ENCODE measurements at places on chromosomes 6 and 20.
A peak's percentile ranks its signal among the peaks of the same experiment; 100 is the strongest.

DNA sequence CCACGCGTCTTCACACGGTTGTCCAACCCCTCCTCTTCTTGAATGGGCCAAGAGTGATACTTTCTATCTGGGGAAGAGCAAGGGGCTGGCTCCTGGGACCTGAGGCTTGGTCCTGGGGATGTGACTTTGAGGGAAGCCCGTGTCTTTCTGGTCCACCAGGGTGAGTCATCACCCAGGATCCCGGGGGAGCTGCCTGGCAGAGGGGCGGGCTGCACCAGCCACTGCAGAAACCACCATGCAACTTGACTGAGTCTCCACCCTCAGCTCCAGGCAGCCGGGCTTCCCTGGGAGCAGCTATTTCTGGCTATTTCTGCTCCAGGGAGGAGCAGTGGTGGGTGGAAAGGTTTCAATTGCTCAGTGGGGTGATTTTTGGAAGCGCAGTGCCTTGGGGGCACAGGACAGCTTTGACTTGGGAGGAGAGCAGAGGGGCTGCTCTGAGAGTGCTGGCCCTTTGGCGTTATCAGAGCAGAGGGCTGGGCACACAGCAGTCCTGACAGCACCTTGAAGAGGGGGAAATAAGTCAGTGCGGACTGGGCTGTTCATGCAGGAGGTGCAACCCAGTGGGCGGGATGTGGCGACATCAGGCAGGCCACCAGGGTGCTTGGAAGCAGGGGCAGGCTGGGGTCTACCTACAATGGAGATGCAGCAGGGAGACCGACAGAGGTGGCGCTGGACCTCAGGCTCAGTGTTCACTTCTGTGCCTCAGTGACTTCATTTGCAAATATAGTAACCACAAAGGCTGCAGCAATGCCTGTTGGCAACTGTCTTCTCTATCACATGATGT lies 45.1 kb upstream of the FAM83D start:
- no peak for DNase-seq

GRCh38 chr6:156994215-156995076 lies 217.3 kb downstream of the ARID1B start:
- DNase-seq, result no peak

- DNase-seq, result no peak
Observed at GRCh38 chr6:106490436-106490835, 129.9 kb downstream of the CRYBG1 start.

DNA sequence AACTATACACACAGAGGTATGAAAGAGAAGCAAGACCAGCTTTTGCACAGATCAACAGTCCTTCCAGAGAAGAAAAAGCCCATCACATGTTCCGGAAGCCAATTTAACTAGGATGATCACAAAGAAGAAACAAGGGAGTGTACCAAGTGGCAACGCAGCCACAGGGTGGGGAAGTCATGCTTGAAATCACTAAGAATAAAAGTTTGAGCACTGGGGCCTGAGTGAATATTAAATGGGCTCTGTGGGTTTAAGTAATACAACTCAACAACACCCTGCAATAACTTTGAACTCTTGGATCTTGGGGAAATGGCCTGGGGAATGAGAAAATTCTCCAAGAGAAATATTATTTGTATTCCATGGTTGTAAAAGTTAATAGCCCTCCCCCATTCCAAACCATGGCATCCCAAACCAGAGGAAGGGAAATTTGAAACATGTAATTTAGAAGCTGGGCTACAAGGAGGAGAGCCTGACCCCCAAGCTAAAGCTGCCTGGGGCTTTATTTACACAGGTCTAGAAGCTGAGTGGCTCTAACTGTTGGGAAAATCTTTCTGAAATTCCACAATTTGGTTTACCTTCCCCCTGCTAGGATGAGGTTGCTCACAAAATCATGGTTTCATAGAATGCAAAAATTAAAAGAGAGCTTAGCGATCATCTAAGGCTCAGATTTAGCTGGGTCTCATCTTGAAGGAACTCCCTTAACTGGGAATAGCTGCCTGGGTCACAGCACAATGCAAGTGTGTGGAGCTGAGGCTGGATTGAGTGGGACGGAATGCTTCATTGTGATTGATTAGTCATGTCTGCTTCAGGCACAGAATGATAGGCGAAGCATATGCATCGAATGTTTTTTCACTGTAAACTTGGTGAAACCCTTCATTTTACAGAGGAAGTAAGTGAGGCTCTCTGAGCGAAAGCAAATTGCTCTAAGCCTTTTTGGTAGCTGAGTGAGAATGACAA lies 143.6 kb downstream of the BMP7 start:
- DNase-seq, result no peak

GRCh38 chr6:123994891-123995635 lies 191.4 kb downstream of the NKAIN2 start:
- DNase-seq, result no peak

DNA sequence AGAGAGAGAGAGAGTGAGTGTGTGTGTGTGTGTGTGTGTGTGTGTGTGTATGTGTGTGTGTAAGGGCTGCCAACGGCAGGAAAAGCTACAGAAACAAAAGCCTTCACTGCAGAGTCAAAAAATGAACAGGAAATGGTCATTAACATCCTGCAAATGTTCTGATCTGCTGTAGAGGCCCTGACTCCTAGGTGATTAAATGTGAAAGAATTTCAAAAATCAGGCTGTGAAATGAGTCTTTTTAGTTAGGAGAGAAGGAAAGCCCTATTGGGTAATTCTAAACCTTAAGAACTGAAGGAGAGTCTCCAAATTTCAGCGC lies 166.5 kb upstream of the MYLIP start:
- DNase-seq, result peak; percentile 29

DNA sequence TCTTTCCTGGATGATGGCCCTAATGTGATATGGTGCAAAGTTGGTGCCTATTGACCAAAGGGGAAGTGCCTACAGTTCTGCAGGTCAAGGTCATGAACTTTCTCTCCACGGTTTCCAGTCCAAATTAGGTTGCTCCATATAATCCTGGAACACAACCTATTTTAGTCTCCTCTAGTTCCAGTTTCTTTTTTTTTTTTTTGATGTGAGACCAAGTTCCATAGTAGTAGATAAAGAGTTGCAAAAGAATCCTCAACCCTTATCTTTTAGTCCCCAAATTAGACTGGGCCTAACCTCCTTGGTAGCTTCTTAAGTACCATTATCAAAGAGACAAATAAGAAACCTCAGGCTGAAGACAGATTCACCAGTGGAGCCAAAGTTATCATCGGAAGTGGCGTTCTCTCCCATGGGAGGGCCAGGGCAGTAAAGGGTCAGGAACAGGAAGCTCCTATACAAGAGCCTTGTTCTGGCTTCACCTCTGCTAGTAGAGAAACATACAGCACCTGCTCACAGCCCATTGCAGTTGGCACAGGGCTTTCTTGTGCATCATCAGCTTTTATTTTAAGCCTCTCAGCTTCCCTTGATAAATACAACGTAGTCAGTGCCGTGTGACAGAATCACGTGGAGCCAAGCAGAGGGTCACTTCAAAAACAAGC lies 132.2 kb upstream of the RREB1 start:
- DNase-seq, result no peak

GRCh38 chr6:19181211-19181610 lies 656.0 kb upstream of the ID4 start:
- DNase-seq, result no peak

DNA sequence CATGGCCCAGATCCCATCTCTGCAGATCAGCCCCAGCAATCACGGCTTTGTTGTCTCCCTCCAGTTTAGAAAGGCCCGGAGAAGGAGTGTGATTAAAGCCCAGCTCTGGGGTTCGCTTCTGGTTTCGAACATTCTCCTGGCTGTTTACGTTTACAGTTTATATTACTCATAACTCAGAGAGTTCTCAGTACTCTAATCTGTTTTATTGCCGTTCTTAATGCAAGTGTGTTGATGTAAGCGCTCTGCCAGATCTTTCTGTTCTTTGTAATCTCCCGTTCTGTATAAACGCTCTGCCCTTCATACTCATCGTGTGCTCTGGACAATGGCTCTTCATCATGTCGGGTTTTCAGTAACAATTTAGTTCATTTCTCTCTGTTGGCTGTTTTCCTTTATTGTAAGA lies 118.0 kb upstream of the PRND start:
- no peak for DNase-seq

DNA sequence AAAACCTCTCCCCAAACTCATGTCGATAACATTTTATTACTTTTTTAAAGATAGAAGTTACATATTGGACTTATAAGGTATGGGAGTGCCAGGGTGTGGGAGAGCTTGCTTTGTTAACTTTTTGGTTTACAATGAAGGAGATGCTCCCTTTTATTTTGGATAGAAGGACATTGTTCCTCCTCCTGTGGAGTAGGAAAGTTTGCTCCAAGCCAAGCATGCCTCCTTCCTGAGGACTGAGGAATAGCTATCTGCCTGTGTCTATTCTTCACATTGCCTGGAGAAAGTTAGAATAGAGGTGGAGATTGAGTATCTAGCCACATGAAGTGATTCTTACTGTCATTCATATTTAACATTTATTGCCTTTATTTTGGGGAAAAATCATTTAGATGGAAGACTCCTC lies 71.9 kb downstream of the EYA4 start:
- no peak for DNase-seq

GRCh38 chr6:137019476-137020272 lies 25.1 kb downstream of the IL20RA start:
- DNase-seq, result no peak

DNA sequence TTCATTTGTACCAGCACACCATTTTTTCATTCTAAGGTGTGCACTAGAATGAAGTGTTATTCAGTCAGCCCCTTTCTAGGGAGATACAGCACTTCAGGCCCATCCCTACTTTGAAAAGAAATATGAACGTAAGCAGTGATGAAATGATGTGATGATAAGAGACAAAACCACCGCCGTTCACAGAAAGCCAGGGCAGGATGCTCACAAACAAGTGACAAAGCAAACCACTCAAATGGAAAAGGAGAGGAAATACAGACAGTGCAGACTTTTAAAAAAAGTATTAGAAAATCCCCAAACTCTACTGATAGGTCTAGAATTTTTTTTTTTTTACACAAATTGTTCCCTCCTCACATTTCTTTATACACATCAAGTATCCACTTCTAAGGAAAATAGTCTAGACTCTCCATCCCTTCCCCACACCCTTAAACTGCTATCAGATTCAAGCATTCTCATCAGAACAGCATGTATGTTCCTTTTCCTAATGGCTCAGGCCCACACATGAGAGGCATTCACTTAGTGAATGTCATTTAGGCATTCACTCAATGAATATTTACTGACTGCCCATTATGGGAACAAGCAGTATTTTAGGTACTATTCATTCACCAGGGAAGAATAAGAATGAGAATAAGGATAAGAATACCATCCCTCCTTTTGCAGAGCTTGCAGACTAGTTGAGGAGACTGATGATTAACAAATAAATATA lies 243.5 kb downstream of the GMPR start:
- no peak for DNase-seq

DNA sequence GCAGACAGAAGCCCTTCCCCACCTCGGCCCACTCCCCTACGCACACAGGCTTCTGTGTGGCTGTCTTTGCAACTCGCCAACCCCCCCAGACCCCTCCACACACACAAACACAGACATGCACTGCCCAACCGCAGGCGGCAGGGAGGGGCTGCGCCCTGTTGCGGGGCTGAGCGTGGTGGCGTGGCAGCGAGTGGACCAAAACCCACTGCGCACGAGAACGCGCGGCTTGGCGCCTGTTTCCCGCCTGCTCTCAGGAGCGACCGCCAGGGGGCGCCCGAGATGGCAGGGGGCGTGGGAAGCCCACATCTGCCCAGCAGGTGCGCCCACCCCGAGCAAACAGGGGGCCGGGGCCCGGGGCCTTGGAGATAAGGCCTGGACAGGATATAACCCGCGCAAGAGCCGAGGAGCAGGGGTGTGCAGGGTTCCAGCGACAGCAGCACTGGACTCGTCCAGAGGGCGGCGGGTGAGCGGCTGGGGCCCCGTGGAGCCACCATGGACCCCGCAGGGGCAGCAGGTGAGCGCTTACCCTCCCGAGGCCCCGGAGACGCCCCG lies at the start of gene RBPJL:
TSS of gene RBPJL (plus strand) at position 410 of the 552 bp plus-strand sequence. CDS start at position 493, 83 bp downstream.
- no peak for DNase-seq

DNA sequence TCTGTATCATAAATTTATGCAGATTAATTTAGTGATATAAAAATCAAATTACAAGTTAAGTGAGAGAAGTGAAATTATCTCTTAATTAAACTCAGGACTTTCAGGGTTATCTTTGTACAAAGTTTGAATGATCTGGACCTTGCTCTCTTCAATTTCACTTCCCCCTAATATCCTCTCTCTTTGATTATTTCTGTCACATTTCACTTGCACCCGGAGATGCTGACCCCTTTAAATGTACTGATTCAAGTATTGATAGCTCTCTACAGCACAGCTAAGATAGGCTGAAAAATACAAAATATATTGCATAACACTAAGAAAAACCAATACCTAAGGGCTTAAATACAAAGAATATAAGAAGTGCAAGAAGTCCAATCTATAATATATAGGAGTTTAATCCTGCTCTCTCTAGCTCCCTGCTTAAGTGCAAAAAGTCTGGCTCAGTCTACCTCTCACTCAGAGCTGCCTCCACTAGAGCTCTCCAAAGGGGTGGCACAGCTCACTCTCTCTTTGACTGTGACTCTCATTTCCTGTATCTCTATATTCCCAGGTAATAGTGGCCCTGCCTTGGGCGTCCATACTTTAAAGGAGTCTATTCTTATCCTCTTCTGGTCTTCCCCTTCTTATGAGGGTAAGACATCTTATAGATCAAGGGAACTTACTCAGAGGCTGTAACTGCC lies 588.4 kb downstream of the RFPL4B start:
- no peak for DNase-seq

- DNase-seq, result no peak
Observed at GRCh38 chr20:10466325-10466724, 31.2 kb downstream of the SLX4IP start.

GRCh38 chr20:34269996-34270627 lies 28.9 kb downstream of the ASIP start:
- DNase-seq, result peak; percentile 67

DNA sequence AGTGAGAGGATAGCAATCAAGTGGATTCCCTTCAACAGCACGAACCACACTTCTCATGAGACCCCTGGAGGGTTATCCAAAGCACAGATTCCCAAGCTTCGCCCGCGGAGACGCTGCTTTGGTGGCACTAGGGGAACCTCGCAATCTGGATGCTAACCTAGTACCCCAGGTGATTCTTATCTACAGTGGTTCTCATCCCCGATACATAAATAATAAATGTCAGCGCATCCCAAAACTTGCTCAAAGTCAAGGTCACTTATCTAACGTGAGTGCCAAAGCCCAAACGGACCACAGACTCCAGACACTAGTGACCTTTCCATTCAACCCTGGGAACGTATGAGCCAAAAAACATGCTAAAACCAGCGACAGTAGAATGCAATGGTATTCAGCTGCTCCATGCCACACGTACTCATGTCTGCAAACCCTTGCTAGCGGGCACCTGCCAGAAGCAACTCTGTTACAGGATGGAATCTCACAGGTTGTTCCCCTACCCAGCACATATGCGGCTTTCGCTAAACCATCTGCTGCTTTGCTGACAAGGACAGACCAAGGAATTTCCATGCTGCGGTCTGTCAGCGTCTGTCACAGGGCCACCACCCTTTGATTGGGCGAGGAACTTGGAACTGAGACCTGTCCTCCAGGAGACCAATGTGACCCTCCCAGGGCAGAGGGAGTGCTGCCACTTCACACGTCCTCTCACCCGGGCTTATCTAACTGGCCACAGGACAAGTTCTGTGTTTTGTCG lies 16.8 kb downstream of the MYLK4 start:
- no peak for DNase-seq
